ENCODE measurements at places on chromosomes 7 and 10.
A peak's percentile ranks its signal among the peaks of the same experiment; 100 is the strongest.

DNA sequence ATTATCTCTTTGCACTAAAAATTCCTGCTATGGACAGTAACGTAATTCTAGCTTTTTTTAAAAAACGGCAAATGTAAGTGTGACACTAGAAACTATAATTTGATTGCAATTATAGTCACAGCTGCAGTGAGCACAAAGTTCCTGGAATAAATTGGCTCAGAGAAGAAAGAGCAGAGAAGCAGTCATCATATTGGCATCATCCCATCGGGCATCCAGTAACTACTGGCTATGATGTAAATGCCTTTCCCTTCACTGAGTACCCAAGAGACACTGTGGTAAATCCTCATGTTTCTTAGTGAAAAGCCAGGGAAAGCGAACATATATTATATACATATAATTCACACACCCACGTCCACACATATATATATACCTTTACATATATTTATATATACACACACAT, 43.6 kb downstream of the PIP4K2A start:
- H3K4me1 ChIP-seq = no peaks in the 10 kb centered on the region
- H3K27ac ChIP-seq = no peak overlapping the region
- no peaks in the 10 kb centered on the region for H3K36me3 ChIP-seq

DNA sequence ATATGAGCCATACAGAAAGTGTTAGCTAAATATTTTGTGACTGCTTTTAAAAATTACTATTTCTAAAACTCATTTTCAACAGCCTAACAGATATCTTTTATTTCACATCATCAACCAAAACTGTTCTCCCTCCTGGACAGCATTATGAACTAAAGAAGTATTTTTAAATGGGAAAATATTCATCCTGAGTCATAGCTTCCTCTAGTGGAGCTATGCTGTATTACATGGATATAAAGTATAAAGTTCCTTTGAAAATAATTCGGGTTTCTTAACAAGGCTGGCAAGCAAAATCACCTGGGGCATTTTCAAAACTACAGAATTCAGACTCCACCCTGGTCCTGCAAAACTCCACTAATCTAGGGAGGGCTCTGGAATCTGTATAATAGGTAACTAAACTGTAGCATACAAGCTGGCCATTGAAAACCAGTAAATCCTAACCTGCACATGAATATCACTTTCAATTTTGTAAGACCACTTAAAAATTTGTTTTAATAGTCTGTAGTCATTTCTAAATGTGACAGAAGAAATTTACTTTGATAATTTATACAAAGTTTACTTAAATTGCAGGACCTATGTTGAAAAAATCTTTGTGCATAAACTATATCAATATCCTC, 53.5 kb downstream of the SCIN start:
- no peaks in the 10 kb centered on the region for H3K27me3 ChIP-seq
- H3K4me3 ChIP-seq = no peak overlapping the region
- no peak overlapping the region for H3K27ac ChIP-seq
- peak; percentile 42 for DNase-seq
- H3K4me1 ChIP-seq = no peaks in the 10 kb centered on the region

DNA sequence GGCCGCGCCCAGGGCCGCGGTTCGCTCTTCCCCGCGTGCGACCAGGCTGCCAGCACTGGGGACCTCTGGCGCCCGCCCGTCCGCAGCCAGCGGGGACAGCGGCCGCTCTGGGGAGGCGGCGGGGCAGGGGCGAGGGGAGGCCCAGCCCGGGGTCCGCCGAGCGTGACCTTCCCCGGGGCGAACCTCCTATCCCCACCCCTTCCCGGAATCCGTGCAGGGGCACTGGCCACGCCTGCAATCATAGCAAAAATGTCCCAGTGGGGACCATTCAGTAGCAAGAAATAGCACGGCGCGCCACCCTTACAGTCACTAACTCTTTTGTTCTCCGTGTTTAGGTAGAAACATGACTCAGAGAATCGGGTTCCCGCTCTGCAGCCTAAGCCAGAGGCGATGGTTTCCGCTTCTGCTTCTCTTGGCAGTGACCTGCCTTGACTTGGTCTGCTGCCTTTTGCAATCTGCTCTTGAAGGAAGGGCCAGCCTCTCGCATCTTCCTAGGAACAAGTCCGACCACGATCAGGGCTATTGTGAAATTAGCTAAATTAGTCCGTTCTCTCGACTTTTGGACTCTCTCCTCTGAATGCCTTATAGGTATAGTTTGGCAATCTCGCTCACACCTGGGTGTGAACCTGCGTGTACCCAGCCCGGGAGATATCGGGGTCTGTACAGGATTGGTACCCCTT, 79.3 kb upstream of the ACBD5 start:
- H3K27me3 ChIP-seq = no peaks in the 10 kb centered on the region
- H3K27ac ChIP-seq = no peak overlapping the region
- no peaks in the 10 kb centered on the region for H3K4me1 ChIP-seq
- no peaks in the 10 kb centered on the region for H3K36me3 ChIP-seq

DNA sequence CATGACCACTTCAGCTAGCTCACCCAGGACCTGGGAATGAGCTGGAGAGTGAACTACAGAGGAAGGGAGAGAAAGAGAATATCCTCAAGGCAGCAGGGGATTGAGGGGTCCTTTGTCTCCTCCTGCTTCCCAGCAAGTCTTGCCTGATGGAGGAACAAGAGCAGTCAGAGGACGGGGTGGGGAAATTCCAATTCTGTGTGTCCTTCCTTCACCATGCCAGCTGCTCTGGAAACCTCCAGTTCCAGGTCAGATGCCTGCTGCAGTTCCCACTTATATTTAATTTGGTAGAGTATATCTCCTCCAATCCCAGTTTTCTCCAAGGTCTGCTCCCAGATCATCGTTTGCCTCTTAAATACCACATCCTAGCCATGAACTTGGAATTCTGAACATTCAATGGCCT, 21.4 kb upstream of the LEP start:
- DNase-seq = no peak
- no peaks in the 10 kb centered on the region for H3K36me3 ChIP-seq
- H3K4me3 ChIP-seq = no peak overlapping the region
- no peaks in the 10 kb centered on the region for H3K4me1 ChIP-seq

DNA sequence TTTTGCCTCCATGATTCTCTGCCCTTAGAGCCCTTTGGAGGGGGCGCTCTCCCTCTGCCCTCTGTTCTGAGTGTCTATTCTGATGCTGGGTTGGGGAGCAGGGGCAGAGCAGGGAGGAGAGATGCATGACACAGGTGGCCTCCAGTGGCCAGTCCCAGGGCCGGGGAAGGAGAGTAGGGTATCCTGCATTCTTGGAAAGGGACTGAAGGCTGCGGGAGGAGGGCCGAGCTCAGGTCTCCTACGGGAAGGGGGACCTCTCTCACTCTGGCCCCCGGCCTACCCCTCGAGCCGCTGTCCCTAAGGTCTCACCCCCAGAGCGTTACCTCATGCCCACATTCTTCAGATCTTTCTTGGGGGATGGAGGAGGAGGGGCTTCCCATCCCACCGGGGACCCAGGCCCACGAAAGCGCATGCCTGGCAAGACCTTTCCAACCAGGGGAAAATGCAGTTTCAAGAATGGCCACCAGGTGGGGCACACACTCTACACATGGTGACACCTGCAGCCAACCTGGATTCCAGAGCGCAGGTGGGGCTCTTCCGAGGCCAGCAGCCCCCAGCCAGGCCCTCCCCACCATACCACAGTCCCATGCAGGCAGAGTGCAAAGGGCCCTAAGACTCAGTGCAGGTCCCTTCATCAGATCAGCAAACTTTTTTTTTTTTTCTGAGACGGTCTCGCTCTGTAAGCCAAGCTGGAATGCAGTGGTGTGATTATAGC, 86.4 kb downstream of the MYL10 start:
- peaks cover 8% of the 10 kb centered on the region for H3K27me3 ChIP-seq
- H3K4me1 ChIP-seq = no peaks in the 10 kb centered on the region
- H3K36me3 ChIP-seq = no peaks in the 10 kb centered on the region

GRCh38 chr10:86632009-86632800, 22.1 kb upstream of the OPN4 start:
- no peak overlapping the region for H3K4me3 ChIP-seq
- H3K4me1 ChIP-seq = no peaks in the 10 kb centered on the region
- DNase-seq = no peak
- no peak overlapping the region for H3K27ac ChIP-seq

DNA sequence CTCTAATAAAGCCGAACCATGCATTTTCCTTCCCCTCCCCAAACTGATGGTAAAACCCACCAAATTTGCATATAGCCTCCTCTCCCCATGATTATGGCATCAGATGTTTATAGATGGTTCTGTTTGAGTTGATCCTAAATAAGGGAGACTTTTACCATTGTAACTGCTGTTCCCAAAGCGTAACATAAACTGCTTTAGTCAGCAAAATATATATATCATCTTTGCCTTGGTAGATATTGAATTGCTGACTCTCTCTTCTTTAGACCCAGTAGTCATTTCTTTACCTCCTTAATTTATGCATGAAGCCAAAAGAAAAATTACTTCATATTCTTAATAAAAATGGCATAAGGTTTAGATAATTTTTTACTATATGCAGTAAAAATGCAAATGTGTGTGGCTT, 86.2 kb upstream of the LRGUK start:
- no peak for DNase-seq
- H3K4me3 ChIP-seq = no peak overlapping the region
- no peaks in the 10 kb centered on the region for H3K27me3 ChIP-seq
- no peak overlapping the region for H3K27ac ChIP-seq

DNA sequence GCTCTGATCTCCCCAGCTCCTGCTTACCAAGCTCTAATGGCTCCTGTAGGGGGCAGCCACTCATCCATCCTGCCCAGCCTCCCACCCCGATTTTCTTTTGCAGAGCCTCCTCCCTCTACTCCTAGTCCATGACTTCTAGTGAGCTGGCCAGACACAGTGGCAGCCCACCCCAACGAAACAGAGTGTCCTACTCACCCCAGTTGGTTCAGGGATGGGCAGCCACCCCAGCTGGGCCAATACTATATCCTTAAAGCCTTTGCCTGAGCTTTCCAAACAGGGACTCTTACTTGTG, 77.1 kb downstream of the GRID1 start:
- no peaks in the 10 kb centered on the region for H3K36me3 ChIP-seq
- no peak overlapping the region for H3K4me3 ChIP-seq
- no peaks in the 10 kb centered on the region for H3K4me1 ChIP-seq
- no peak overlapping the region for H3K27ac ChIP-seq
- DNase-seq = no peak
- H3K27me3 ChIP-seq = no peaks in the 10 kb centered on the region

GRCh38 chr7:91193141-91193540, 71.1 kb upstream of the FZD1 start:
- H3K36me3 ChIP-seq = no peaks in the 10 kb centered on the region
- no peaks in the 10 kb centered on the region for H3K27me3 ChIP-seq
- no peaks in the 10 kb centered on the region for H3K4me1 ChIP-seq
- no peak for DNase-seq
- H3K27ac ChIP-seq = no peak overlapping the region
- no peak overlapping the region for H3K4me3 ChIP-seq

DNA sequence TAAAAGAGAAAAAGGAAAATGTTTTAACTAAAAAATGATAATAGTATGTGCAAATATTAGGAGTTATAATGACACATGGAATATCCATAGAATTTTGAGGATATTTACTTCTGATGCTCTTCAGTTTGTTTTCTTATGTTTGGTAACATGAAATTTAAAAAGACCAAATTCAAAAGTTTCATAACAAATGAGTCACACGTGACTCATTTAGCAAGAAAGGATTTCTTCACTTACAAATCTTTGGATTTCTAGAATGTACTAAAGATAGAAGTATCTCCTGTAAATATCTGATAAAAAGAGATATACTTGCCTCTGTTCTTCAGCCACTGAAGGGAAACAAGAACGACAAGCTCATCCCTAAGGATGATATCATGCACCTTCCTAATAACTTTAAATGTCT, 774.5 kb upstream of the LRRTM3 start:
- H3K27me3 ChIP-seq = no peaks in the 10 kb centered on the region
- no peaks in the 10 kb centered on the region for H3K36me3 ChIP-seq
- no peak overlapping the region for H3K27ac ChIP-seq
- no peaks in the 10 kb centered on the region for H3K4me1 ChIP-seq

GRCh38 chr10:132206377-132206745, 19.6 kb downstream of the DPYSL4 start:
- H3K27me3 ChIP-seq = no peaks in the 10 kb centered on the region
- DNase-seq = no peak
- H3K36me3 ChIP-seq = no peaks in the 10 kb centered on the region
- no peak overlapping the region for H3K4me3 ChIP-seq
- H3K4me1 ChIP-seq = no peaks in the 10 kb centered on the region

DNA sequence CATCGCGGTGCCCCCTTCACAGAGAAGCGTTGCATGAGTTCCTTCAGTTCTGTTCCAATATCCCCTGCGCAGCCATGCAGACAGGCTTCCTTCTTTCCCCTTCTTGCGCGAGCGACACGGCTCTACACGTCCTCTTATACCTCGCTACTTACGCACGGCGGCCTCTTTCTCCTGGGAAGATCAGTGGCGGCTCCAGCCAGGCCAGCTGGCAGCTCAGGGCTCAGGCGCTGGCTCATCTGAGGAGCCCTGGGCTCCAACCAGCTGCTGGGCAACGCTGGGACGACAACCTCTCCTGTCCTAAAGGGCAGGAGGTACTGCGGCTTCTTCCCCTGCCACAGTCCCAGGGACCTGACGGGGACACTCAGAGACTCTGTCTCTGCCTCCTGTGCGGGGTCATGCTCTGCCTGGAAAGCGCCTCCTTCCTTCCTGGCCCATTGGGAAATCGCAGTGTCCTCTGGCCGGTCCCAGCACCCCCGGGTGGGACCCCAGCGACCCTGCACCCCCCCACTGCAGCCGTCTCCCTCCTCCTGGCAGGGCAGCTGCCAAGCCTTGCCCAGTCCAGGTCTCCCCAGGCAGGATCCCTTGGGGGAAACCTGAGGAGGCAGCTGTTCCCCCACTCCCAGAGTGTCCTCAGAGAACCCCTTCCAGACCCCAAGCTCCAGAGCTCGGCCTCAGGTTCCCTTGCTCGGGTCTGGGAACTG, 5.0 kb upstream of the FAM20C start:
- no peak for DNase-seq
- no peaks in the 10 kb centered on the region for H3K4me1 ChIP-seq
- no peaks in the 10 kb centered on the region for H3K27me3 ChIP-seq
- no peak overlapping the region for H3K27ac ChIP-seq
- H3K36me3 ChIP-seq = no peaks in the 10 kb centered on the region
- no peak overlapping the region for H3K4me3 ChIP-seq

DNA sequence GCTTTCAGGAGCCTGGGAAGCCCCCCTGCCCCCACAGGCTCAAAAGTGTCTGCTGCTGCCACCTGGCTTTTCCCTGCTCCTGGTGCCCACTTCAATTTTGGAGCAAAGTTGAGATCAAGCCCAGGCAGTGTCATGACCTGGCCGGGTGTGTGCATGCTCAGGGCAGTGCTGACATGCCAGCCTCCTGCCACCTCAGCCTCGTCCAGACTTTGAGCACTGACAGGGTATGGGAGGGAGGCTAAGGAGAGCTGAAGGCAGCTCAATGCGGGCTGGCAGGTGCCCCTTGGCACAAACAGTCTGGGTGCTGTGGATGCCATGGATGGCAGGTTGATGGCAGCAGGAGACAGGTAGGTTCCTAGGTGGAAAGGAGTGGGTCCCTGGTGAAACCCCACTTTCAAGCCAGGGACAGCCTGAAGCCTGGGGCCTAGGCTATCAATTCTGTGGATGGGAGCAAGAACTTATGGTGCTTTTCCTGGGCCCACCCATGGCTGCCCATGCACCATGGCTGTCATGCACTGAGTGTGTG, 12.3 kb upstream of the ECHDC3 start:
- DNase-seq = no peak
- no peak overlapping the region for H3K4me3 ChIP-seq
- no peaks in the 10 kb centered on the region for H3K4me1 ChIP-seq
